Fibroblast of lung (primary cell): ENCODE measurements at places on chromosomes 6 and 20.

GRCh38 chr6:150514806-150515380, 84.8 kb upstream of the PLEKHG1 start:
- DNase-seq = peak; percentile 44

DNA sequence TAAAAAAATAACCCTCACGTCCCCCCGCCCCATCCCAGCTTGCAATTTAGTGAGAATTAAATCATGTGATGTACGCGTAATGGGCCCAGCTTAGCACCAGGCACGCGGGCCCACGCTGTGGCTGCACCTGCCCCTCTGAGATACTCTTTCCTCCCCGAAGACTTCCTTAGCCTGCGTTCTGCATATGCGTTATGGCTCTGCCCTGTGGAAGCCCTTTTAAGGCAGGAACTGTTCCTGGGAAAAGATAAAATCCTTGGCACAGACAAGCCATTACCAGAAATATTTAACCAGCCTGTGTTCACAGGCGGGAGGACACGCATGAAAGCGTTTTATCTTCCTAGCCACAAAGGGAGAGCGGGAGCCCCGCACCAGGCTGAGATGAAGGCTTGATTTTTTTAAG, 311.0 kb downstream of the LRFN2 start:
- DNase-seq = no peak

- peak; percentile 33 for DNase-seq
These were observed 5.8 kb upstream of the PACSIN1 start for GRCh38 chr6:34459899-34460593.

- DNase-seq = no peak
These were observed 3.3 kb downstream of the SUN5 start for GRCh38 chr20:33000802-33001466.

DNA sequence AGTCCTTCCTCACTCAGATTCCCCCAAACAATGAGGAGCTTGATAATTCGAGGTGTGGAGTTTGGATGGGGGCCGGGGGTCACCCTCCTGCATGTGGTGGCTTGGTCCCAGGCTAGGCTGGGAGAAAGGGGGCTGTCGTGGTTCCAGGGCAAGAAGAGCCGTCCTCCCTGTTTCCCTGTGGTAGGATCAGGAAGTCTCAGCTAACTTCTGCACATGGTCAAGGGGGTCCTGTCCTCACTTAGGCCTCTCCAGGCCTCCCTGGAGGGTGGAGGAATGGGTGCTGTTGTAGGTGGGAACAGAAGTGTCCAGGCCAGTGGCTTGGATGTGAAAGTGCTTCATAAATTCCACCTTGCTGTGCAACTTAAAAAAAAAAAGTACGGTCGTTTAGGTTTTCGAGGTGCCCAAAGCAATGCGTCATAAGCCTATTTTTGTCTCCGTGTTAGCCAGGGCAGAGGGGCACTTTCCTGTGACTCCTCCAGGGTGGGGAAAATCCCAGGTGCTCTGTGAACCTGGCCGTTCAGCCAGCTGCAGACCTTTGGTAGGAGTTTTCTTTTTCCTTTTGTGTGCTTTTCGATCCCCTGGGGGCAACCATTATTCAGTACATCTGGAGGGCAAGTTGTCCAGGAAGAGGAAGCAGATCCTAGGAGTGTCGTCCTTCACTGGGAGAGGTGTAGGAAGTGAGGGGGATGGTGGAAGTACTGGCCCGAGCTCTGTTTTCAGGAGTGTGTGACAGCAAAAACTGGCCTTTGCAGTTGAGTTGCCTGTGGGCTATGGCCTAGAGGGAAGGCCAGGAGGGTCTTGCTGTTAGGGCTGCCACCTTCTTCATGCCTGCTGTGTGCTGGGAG, 9.6 kb downstream of the IGF2R start:
- peak; percentile 42 for DNase-seq

GRCh38 chr20:40361916-40362315, 327.1 kb downstream of the MAFB start:
- DNase-seq = no peak
